ENCODE measurements at places on chromosomes 6 and 20.

DNA sequence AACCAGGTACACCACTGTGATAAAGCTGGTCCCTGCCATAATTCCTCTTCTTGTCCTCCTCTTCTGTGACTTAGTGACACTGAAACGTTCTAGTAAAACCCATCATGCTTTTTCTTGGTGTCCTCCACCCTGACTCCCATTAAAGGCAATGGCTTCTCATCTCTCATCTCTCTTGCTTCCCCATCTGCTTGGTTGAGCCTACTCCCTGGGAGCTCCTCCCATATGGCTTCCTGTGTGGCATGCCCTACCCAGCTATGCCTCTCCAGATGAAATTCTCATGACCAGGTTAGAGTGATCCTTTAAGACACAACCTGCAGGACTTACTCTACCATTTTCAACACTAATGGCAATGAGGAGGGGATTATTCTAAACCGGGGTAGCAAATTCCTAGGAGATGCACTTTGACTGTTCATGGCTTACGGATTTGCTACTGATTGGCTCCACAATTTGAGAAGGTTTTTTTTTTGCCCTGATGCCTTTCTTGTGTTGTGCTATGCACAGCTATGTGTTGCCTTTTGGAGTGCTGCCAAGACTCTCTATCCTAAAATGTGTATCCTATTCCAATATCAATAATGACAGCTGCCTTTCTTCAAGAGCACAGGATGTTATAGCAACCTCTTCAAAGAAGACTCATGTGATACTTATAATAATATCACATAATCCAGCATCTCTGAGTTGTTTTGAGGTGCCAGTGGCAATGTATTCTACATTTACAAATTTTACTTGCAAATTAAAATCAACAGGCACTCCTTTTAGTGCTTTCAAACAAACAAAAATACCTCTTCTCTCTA lies 6.1 kb downstream of the SIRPG start:
- no peak for DNase-seq

DNA sequence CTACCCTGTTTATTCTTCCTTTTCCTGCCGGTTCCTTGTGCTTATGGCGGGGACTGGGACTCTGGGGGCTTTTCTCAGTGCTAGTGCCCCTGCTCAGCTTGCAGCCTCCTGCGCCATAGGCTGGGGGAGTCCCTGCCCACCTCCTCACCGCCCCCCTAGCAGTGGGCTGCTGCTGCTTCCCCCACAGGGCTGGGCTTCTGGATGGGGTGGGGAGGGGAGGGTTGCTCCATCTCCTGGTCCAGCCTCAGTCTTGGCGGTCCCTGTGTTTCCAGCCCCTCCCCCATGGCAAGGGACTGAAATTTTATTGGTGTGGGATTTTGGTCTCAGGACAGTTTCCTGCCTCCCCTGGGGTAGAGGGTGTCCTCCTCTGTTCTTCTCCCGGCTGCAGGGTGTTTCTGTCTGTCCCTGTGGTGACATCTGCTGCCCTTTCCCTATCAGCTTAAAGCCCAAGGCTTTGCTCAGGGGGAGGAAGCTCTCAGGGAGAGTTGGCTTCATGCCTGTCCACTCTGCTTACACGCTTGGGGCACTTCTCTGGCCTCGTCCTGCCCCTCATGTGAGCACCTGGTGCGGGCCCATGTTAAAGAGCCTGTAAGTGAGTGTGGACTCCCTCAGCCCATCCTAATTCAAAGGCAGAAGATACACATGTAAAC lies 100.6 kb downstream of the HIVEP1 start:
- DNase-seq = no peak

GRCh38 chr6:98695091-98695801 lies 139.1 kb upstream of the POU3F2 start:
- DNase-seq = no peak

- DNase-seq = no peak
These were observed 9.2 kb downstream of the SIM1 start for GRCh38 chr6:100455230-100456124.

DNA sequence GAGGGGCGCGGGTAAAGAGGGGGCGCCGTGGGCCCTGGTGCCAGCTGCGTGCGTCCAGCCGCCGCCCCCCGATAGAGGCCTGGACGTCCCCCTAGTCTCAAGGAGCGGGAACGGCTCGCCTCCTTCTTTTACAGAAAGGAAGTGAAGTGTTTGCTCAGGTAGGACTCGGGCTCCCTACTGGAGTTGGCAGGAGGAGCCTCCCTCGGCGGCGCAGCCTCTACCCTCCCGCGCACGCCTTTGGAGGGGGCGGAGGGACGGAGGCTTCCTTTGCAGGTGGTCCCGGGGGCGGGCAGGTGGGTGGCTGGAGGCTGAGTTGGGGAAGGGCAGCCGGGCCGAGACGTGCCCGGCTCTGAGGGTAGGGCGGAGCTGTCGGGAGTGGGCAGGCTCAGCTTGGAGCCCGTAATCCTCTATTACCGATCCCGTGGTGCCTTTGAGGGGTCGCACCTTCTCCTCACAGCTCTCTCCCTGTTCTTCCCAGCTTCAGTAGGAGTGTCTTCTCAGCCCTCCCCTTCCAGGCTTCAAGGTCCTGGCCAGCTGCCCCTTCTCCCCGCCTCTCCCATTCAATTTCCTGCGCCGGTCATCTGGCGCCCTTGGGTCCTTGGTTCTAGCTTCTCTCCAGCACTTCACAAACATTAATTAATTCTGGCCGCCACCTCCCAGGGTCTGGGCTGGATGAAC lies 728 bp downstream of the ITPR3 start:
- no peak for DNase-seq

DNA sequence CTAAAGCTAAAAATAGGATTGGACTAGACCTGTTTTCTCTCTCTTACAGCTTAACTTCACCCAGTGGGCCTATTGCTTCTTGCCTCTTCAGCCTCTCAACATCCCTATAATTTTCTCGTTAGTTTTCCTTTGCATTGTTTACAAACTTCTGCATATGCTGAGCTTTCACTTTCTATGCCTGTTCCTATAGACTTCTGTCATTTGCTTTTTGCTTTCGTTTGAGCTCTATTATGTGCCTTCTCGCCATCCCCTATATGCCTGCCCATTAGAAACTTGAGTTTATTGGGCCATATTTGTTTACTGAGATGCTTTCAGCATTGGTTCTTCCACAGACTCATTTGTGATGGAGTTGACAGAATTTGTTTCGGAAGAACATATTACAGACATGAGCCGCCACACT lies 40.9 kb downstream of the NCOA7 start:
- DNase-seq = no peak

GRCh38 chr6:36576578-36576977 lies 17.6 kb upstream of the SRSF3 start:
- DNase-seq = no peak

- DNase-seq = no peak
These were observed 123.1 kb downstream of the HIVEP2 start for GRCh38 chr6:142821860-142822259.

GRCh38 chr20:35055445-35056276 lies 36.9 kb downstream of the TRPC4AP start:
- DNase-seq = peak; percentile 26

Measured in astrocyte of the spinal cord (primary cell).